ENCODE measurements at places on chromosomes 13 and 19. TPM values are rescaled to one million over a fixed set of nuclear protein-coding genes. Genes with fewer than 3 reads are reported as not detected.

Gene CEACAM7
- total RNA-seq, result 0.10 TPM

Gene WTIP
- 35.0 TPM for total RNA-seq

Gene CALR
- 541 TPM for total RNA-seq

Gene ZNF227
- 10.0 TPM for total RNA-seq

Gene TNFSF9
- total RNA-seq, result 4.6 TPM

Gene C1QTNF9
- not detected for total RNA-seq

Gene ZNF571
- 0.55 TPM for total RNA-seq

Gene CNFN
- 49.7 TPM for total RNA-seq

Gene RRAS
- 171 TPM for total RNA-seq

Gene RNF113B
- not detected for total RNA-seq

Gene IRGC
- not detected for total RNA-seq

Gene DMAC2
- 109 TPM for total RNA-seq

Gene MIR17HG
- 1.1 TPM for total RNA-seq

Gene LRRC4B
- total RNA-seq, result 0.41 TPM

Gene KLF12
- total RNA-seq, result 1.5 TPM
